ENCODE measurements at places on chromosomes 12 and 14.
A peak's percentile ranks its signal among the peaks of the same experiment; 100 is the strongest.

GRCh38 chr14:23641915-23642588 lies 5.9 kb downstream of the DHRS2 start:
- DNase-seq, result no peak

DNA sequence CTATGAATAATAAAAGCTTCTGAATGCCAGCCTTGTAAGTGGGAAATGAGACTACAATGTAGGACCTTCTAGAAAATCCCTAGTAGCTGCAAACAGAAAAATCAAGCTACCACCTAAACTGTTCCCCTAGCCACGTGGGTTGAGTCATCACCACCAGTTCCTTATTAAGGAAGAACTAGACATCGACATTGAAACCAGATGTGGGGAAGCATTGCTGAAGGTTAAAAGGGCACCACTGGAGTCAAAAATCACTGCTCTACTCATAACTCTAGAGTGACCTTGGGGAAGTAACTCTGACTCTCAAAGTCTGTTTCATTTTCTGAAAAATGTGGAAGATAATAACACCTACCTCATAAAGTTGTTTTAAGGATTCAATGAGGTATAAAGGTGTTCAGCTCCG lies 9.4 kb upstream of the CNIH1 start:
- no peak for DNase-seq

DNA sequence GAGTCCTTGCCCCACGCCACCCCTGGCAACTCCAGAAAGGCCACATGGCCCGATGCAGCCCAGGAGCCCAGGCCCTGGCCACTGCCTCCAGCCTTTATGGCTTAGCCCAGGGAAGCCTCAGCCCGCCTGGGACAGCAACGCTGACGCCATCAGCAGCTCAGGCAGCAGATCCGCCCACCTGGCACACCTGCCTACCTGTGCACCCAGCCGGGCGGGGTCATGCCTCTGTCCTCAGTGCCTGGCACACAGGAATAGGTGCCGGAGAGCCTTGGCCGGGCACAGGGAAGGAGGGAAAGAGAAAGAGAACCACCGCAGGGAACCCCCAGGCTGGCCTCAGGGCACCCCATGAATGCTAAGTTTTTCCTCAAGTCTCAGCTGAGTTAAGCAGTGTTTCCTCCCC lies 21.1 kb downstream of the BEGAIN start:
- no peak for DNase-seq

- DNase-seq, result no peak
Measured at GRCh38 chr14:57957441-57957840, 91.5 kb upstream of the SLC35F4 start.

GRCh38 chr12:101777485-101777884 lies 38.2 kb upstream of the SYCP3 start:
- no peak for DNase-seq

DNA sequence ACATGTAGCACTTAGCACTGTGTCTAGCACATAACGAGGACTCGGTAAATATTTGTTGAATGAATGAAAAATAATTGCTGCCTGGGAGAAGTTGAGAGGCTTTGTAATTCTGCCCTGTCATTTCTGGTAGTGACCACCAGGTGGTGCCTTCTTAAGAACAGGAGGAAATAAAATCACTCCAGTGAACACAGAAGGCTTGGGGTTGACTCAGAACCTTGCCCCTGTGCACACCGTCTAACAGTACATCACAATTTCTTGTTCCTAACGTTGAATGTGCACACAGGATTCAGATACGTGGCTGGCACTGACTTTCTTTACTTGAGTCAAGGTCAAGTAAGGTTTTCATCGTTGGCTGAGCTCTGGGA lies 91.8 kb downstream of the RGS6 start:
- DNase-seq, result peak; percentile 19

DNA sequence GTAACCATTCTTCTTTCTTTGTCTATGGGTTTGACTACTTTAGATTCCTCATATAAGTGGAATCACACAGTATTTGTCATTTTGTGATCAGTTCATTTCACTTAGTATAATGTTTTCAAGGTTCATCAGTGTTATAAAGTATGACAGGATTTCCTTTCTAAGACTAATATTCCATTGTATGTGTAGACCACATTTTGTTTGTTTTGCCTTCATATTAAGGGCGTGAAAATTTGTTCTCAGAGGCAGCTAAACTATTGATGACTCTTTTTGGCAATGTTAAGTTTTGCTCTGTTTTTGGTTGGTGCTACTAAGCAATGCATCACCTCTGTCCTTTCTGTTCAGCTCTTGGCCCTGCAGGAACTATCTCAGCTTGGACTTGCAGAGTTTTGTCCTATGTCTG lies 1.7 kb upstream of the KLRG1 start:
- DNase-seq, result no peak

DNA sequence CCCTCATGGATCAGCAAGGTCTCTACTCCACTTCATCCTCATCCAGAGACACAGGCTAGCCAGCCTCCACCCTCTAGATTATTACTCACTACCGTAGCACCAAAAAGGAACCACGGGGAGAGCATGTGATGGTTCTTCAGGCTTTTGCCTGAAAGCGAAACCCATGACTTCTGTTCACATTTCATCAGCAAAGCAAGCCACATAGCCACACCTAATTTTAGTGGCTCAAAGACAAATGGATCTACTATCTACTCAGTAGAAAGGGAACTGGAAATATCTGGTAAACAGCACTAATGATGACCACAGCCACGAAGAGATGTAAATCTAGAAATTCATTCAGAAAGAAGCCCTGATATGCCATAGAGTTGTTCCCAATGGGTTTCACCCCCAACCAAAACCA lies 51.4 kb downstream of the VCPKMT start:
- DNase-seq, result no peak

GRCh38 chr12:107779077-107779831 lies 4.8 kb downstream of the ASCL4 start:
- no peak for DNase-seq

GRCh38 chr14:75831455-75831854 lies 150.3 kb downstream of the TGFB3 start:
- no peak for DNase-seq

DNA sequence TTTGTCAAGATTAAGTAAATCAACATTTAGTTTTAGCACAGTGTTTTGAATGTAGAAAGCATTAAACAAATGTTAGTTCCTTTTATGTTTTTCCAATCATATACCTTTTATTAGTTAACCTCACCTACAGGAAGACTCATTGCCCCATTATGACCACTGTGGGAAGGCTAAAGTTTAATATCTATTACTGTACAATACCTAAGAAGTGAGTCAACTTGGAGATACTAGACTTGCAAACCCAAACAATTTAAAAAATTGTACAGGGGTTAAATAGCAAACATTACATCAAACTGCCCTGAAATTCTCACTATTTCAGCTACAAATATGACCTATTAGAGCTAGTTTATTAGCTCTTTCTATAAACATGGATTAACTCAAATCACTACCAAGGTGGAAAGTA lies 8.6 kb upstream of the G2E3 start:
- DNase-seq, result no peak

GRCh38 chr12:53056296-53056695 lies 6.4 kb downstream of the TNS2 start:
- DNase-seq, result no peak
